ENCODE measurements at places on chromosomes 1 and 21.

GRCh38 chr1:236904892-236905741 lies 99.1 kb downstream of the MT1HL1 start:
- DNase-seq, result no peak

DNA sequence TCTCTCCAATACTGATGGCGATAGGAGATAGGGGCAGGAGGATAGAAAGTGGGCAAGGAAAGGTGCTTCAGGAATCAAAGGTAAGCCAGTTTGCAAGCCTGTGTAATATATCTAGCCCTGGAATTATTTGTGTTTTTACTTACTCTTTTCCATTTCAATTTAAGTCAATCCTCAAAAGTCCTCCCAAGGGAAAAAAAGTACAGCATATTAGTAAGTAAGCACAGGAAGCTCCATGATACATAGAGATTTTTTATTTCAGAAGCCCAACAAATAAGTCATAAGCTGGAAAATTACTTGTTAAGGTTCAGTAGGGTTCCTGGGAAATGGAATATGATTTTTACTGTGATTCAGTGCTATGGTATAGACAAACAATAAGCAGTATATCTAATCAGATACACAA lies 337.7 kb upstream of the DUSP10 start:
- no peak for DNase-seq

GRCh38 chr1:27447883-27448282 lies 42.1 kb downstream of the WASF2 start:
- no peak for DNase-seq

DNA sequence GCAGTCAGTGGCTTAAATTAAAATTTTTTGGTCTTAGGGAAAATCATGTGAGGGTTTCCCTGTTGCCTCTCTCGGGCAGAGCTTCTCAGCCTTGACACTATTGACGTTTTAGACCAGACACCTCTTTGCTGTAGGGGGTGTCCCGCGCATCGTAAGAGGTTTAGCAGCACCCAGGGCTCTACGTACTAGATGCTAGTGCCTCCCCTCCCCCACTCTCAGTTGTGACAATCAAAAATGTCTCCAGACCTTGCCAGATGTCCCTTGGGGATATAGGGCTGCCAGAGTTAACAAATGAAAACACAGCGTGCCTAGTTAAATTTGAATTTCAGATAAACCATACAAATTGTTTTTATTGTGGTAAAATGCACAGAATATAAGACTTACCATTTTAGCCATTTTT lies 293.3 kb downstream of the DISC1 start:
- DNase-seq, result no peak

- no peak for DNase-seq
These were observed 33.8 kb downstream of the ABCA4 start for GRCh38 chr1:94087193-94087592.

- no peak for DNase-seq
These were observed 912.6 kb downstream of the TTLL7 start for GRCh38 chr1:83086346-83086745.

DNA sequence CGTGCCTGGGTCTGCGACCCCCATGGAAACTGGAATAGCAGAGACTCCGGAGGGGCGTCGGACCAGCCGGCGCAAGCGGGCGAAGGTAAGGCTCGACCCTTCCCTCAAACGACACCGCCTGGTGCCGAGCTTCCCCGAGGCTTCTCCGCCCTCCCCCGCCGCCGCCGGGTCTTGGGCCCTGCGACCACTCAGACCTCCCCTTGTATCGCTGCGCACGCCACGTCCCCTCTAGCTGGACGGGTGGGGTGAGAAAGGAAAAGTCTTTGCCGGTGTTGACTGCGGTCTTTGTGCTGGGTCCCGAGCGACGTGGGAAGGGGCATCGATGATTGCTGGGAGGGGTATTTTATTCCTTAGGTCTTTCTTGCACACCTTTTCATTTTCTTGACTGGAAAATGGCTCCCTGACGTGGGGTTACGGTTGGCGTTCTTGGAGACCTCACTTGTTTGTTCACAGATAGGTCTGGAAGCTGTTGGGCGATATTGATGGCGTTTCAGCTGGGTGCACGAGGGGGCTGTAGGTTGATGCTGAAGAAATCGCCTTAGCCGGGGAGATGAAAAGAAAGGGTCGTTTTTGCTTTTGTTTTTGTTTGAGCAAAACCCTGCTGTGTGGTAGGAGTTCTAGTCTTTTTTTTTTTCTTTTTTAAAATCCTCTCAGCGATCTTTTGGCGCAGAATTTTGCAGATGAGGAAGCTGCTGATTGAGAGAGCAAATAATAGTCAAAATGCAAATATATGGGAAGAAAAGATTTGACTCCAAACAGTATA lies 776 bp downstream of the KDM1A start:
- no peak for DNase-seq

DNA sequence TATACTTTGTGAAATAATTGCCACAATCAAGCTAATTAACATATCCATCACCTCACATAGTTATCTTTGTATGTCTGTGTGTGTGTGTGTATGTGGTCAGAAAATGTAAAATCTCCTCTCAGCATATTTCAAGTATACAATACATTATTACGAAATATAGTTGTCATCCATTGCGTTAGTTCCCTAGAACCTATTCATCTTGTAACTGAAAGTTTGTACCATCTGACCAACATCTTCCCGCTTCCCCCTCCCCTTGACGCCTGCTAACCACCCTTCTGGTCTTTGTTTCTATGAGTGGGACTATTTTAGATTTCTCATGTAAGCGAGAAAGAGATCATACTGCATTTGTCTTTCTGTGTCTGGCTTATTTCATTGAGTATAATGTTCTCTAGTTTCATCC lies 455.3 kb downstream of the KCNT2 start:
- no peak for DNase-seq

DNA sequence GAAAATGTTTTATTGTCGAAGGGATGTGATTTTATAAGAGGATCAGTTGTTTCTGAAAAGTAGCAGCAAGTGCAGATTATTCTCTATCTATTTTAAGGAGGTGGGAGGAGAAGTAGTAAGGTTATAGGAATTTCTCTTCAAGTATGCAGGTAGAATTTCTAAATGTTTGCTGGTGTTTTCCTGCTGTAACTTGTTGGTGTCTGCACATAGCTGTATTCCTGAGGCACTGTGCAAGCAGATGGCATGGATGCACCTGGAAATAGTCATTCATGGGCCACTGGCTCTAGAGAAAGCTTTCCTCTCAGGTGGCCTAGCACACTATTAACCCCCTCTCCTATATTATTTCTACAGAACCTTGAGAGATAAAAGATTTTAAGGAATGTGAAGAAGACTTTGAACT lies 30.3 kb upstream of the PODN start:
- DNase-seq, result no peak

- DNase-seq, result no peak
These were observed 63.2 kb downstream of the PLEKHA6 start for GRCh38 chr1:204296431-204296988.

DNA sequence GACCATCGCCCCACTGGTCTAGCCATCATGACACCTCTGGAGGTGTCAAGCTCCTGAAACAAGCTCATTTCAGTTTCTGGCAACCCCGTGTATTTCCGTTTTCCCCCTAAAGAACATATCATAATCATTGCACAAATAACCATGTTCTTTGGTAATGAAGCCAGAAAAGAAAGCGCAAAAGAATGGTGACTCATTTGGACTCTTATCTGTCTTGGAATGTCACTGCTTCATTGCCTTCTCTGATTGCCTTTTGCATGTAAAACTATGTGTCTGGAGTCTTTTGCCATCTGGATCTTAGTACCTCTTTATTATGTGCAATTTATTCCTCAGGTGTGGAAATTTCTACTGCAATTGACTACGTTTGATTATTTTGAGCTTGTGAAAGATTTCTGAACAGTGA lies 110.5 kb downstream of the COLGALT2 start:
- no peak for DNase-seq

DNA sequence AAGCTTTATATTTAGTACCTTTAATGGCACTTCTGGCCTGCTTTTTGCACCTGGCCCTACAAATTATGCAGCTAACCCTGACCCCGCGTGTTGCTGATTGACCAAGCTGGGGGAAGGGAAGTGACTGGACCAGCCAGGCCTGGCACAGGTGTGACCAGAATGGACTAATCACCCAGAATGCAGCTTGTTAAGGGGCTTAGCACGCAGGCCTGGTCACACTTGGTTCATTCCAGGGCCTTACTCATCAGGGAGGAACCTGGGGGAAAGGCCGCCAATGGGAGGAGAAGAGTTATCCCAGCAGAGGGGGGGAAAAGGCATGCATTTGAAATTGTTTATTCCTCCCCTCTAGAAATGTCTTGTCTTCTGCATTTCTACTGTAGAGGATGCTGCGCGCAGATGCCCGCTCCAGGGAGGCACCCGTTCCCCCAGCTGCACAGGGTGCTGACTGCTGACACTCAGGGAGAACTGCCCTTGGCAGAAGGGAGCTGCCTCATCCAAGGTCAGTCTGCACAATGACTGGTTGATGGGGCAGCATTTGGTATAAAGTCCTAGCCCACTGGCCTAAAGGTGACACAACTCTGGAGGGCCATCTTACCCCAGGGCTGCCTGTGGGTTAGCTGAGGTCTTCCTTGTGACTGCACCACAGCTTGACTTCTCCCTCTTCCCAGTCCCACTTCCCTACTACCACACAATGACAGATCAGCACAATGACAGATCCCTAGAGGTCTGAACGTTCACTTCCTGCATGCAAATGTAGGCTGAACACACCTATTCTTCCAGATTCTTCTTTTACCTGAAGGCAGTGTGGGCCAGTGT lies 29.0 kb downstream of the DHCR24 start:
- no peak for DNase-seq

DNA sequence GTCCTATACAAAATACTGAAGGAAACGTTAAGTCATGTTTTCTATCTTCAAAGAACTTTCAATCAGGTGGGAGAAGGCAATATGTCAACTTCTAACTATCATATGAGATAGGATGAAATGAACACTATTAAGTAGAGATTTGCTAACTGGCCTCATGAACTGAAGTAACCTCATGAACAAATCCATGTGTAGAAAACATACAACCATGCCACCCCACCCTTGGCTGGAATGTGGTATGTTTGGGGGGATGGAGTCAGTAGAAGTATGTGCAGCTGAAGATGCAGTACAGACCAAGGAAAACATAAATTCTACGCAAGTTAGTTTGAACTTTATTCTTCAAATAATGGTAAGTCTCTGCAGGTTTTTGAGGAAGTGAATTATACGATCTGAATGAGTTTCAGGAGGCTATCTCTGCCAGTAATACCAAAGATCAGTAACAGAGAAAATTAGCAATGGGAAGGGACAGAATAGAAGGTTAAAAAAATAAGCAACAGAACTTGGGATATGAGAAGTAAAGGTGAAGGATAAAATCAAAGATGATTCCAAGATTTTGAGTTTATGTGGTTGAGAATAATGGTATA lies 4.5 kb downstream of the TRMT1L start:
- no peak for DNase-seq

DNA sequence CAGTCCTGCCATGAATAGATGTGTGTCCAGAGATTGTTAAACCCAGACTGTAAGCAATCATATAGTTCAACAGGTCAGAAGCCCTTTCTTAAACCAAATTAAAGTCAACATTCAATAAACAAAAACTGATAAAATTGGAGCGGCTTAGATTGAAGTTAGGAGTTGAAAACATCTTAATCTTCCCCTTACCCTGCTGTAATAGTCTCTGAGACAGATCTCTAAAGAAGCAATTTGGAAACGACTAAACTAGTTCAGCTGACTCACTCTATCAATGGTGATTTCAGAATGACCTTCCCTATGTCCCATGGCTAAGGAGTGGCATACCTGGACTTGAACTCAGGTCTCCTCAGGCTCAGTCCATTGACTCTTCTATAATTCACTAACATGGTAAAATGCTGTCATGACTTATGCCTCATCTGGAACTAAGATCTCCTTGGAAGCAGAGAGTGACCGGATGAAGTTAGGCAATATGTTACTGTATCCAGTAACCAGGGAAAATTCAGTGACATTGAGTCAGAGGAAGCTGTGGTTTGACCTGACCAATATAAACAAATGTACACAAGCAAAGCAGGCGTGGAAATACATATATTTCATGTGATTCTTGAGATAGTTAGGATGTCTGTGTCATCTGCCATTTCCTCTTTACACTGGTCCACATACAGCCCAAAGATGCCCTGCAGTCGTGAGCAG lies 30.1 kb downstream of the SGIP1 start:
- no peak for DNase-seq

DNA sequence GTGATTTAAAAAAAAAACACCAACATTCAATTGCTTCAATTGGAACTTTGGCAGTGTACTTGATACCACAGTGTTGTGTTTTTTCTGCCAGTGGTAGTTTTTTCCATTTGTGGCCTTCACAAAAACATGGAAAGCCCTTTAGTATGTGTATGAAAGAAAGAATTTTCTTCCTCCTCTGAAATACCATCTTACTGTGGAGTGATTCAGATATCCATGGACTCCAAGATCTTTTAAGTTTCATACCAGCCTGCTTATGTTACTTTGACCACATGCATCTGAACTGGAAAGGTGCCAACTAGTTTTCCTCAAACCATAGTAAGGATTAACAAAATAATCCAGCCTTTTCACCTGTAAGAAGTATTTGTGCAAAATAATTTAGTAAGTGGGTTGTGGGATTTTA lies 3.4 kb downstream of the PPP2R5A start:
- no peak for DNase-seq

- DNase-seq, result no peak
These were observed 32.3 kb downstream of the VWA5B1 start for GRCh38 chr1:20322825-20323612.

DNA sequence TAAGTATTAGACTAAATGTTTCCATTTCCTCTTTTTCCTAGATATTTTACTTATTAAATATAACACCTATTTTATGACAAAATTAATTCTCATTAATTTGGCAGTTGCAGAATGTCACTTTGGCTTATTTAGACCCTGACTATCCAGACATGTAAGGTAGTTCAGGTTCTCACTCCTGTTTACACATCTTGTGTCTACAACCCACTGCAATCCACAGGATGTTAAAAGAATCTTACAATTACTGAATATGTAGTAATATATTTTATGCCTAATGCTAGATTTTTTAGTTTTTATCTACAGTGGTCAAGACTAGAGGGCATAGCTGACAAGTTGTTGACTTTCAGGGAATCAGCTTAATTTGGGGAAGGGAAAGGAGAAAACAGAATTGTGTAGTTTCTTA lies 346.7 kb downstream of the USP25 start:
- DNase-seq, result no peak

- no peak for DNase-seq
These were observed 22.3 kb downstream of the RNPC3 start for GRCh38 chr1:103547840-103548239.

GRCh38 chr1:156136970-156137483 lies 16.4 kb upstream of the SEMA4A start:
- DNase-seq, result no peak

Data from cortex of kidney (tissue), 1 donor.